ENCODE measurements at places on chromosomes 12 and 14. TPM values are rescaled to one million over a fixed set of nuclear protein-coding genes. Genes with fewer than 3 reads are reported as not detected.

DNA sequence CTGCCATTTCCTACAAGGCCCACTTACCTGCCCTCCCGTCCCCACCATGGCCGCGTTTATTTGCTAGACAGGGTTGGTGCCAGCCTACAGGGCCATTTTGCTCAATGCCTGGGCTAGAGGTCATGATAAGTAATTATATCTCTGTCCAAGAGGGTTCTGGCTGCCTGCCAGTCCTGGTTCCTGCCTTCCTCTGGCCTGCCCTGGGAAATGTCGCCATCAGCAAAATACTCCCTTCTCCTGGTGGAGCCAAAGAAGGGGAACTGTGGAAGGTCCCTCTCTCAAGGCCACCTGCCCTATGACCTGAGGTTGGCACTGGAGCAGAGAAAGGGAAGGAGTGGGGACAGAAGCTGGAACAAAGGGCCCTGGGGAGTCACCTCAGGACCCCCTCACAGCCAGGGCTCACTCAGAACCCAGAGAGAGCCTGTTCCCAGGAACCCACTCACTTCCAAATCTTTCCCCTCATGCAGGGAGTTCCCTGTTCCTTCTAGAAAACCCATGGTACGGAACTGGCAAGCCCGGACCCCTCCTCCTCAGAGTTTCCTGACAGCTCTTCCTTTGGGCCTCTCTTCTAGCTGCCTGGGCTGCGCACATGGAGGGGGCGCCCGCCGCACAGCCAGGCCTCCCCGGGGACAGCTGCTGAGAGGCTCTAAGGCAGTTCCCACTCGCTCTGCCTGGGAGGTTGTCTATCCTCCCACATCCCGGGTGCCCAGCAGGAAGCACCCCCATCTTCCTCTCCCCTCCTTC lies 280.5 kb downstream of the DPF3 start:
- no peak overlapping the region for H3K4me3 ChIP-seq
- no peaks in the 10 kb centered on the region for H3K36me3 ChIP-seq
- no peaks in the 10 kb centered on the region for H3K4me1 ChIP-seq
- no peak for DNase-seq

GRCh38 chr14:87494010-87494409 lies 499.0 kb downstream of the GALC start:
- no peak overlapping the region for H3K4me3 ChIP-seq
- H3K4me1 ChIP-seq: no peaks in the 10 kb centered on the region
- DNase-seq: no peak
- no peak overlapping the region for H3K27ac ChIP-seq
- H3K36me3 ChIP-seq: no peaks in the 10 kb centered on the region
- no peaks in the 10 kb centered on the region for H3K27me3 ChIP-seq

- H3K27ac ChIP-seq: no peak overlapping the region
- no peaks in the 10 kb centered on the region for H3K36me3 ChIP-seq
- no peak for DNase-seq
- H3K4me1 ChIP-seq: no peaks in the 10 kb centered on the region
- H3K27me3 ChIP-seq: no peaks in the 10 kb centered on the region
These were observed 102.4 kb upstream of the CCDC196 start for GRCh38 chr14:66383771-66384170.

Gene PTGER2
- total RNA-seq: 5.3 TPM

- no peaks in the 10 kb centered on the region for H3K4me1 ChIP-seq
- no peak for DNase-seq
- no peak overlapping the region for H3K4me3 ChIP-seq
- H3K36me3 ChIP-seq: no peaks in the 10 kb centered on the region
These were observed 159.1 kb upstream of the LMNTD1 start for GRCh38 chr12:25712169-25712568.

- no peak for DNase-seq
- H3K36me3 ChIP-seq: no peaks in the 10 kb centered on the region
- no peak overlapping the region for H3K4me3 ChIP-seq
- no peak overlapping the region for H3K27ac ChIP-seq
- no peaks in the 10 kb centered on the region for H3K4me1 ChIP-seq
These were observed 76.2 kb downstream of the PDZRN4 start for GRCh38 chr12:41264281-41264680.

GRCh38 chr14:96038920-96039632 lies at the start of gene C14orf132:
C14orf132 (plus strand) TSS chr14:96039362; CDS start chr14:96039501, 139 bp downstream.
- peak; percentile 89 for DNase-seq
- no peaks in the 10 kb centered on the region for H3K36me3 ChIP-seq
- H3K27ac ChIP-seq: peak within 1 kb of the TSS; percentile 79
- peaks cover 30% of the 10 kb centered on the region for H3K4me1 ChIP-seq

DNA sequence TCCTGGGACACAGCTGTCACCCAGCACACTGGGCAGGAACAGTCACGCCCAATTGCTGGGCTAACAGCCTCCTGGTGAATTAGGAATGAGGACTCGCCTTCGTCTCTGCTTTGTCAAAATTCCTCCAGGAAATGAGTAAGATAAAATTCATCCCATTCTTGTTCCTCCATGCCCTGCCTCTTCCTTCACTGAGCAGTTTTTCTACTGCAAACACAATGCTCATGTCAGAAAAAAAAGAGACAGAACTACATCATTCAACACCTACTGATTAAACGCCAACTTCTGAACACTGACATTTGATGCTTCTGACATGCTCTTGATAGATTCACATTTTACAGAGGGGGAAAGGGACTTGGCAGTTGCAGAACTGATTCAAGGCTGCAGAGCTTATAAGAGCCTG lies 37.5 kb upstream of the DTX1 start:
- H3K4me1 ChIP-seq: no peaks in the 10 kb centered on the region
- no peak for DNase-seq
- H3K4me3 ChIP-seq: no peak overlapping the region
- no peaks in the 10 kb centered on the region for H3K36me3 ChIP-seq
- H3K27ac ChIP-seq: no peak overlapping the region

DNA sequence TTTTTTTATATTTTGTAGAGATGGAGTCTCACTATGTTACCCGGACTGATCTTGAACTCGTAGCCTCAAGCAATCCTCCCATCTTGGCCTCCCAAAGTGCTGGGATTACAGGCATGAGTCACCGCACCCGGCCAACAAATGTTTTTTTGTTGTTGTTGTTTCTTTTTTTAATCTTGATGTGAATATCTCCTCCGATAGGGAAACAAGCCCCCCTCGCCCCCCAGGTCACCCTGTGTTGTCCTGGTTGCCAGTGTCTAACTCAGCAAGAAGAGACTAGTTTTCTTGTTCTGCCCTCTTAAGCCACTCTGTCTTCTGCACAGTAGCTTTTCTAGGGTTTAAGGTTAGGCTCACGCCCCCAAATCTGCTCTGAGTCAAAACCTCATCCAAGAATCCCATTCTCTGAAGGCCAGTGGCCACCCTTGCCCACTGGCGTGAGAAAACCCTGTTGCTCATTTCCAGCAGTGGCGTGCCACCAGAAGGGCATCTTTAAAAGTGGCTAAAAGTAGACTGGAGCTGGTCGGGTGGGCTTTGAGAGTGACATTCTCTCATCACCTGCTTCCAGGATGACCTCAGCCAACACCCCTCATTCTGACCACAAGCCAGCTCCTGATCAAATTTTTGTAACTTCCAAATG lies 42.7 kb downstream of the C14orf132 start:
- no peaks in the 10 kb centered on the region for H3K27me3 ChIP-seq
- H3K4me1 ChIP-seq: peaks cover 4% of the 10 kb centered on the region
- H3K36me3 ChIP-seq: peaks cover 4% of the 10 kb centered on the region
- DNase-seq: no peak

GRCh38 chr14:32364941-32365340 lies 35.8 kb downstream of the AKAP6 start:
- no peak overlapping the region for H3K27ac ChIP-seq
- H3K27me3 ChIP-seq: no peaks in the 10 kb centered on the region
- H3K36me3 ChIP-seq: no peaks in the 10 kb centered on the region
- no peak overlapping the region for H3K4me3 ChIP-seq

DNA sequence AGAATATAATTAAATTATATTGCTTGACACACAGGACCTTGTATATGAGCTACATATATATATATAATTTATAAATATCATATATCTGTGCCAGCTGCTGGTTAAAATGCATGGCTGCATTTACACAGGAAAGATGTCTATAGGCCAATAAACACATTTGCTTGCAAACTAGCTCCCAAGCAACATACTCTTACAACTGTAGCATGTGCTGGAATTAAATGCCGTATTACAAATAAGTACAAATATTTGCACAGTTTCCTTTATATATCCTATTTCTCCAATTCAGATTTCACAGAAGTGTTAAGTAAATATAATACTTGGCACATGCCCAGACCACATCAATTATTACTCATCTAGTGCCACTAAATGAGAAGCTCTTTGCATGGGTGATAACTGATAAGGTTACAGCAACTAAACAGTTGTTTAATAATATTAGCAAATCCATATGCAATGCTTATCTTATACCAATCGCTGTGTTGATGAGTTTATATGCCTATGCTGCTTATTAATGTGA lies 66.7 kb upstream of the E2F7 start:
- no peak overlapping the region for H3K27ac ChIP-seq
- H3K36me3 ChIP-seq: no peaks in the 10 kb centered on the region
- H3K27me3 ChIP-seq: no peaks in the 10 kb centered on the region
- H3K4me3 ChIP-seq: no peak overlapping the region

DNA sequence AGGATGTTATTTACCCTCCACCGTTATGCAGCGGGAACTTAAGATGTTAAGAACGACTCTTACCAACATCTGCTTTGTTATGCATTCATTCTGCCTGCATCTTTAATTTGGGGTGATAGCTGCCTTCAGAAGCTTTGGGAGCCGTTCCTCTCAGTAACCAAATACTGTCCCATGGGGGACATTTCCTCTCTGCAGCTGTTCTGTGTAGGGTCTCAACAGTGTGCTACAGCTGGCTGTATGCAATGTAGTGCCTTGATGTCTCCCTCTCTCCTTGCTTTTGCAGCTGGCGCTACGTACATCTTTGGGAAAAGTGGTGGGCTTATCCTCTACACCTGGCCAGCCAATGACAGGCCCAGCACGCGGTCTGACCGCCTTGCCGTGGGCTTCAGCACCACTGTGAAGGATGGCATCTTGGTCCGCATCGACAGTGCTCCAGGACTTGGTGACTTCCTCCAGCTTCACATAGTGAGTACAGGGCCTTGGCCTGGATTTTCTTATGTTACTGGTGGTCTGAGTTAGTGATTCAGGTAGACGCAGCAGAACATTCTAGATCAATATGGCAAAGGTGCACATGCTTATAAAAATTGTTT lies 744.3 kb downstream of the DIO2 start:
- no peaks in the 10 kb centered on the region for H3K4me1 ChIP-seq
- no peak for DNase-seq
- no peak overlapping the region for H3K4me3 ChIP-seq
- H3K27me3 ChIP-seq: no peaks in the 10 kb centered on the region
- H3K36me3 ChIP-seq: no peaks in the 10 kb centered on the region

DNA sequence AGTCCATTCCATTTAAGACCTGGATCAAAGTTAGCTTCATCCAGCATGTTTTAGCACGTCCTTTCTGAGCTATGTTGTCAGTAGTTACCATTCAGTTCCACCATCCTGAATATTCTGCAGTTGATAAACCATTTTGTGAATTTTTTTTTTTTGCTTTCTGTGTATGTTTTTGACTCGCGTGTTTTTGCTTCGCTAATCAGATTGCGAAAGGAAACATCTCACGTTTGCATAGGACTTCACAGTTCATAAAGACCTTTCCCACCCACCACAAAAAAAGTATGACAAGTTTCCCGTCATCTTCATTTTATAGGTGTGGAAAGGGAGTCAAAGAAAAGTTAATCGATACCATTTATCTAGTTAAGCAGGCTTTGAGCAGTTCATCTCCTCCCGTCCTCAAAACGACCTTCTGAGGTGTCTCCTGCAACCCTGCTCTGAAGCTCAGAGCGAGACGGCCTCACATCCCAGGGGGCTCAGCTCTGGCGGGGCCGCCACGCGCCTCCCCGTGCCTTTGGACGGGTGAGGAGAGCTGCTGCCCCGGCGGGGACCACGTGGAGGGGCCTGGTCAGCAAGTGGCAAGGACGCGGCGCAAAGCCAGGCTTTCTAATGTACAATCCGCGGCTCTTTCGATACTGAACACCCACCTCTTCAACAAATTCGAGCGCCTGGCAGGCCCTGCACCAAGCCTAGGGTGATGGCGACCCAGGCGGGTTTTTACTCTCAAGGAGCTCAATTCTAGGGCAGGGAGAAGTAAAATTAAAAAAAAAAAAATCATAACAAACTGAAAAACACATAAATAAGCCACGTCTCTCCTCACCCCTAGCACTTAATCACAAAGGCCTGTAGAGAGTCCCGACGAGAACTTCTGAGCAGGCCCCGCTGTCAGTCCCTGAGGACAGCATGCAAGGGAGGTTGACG lies 988 bp upstream of the TMEM263 start:
- peak overlapping the region; percentile 93 for H3K4me3 ChIP-seq
- H3K27ac ChIP-seq: peak overlapping the region; percentile 94
- no peaks in the 10 kb centered on the region for H3K36me3 ChIP-seq
- no peaks in the 10 kb centered on the region for H3K27me3 ChIP-seq
- H3K4me1 ChIP-seq: peaks cover 29% of the 10 kb centered on the region

- H3K27me3 ChIP-seq: no peaks in the 10 kb centered on the region
- peak overlapping the region; percentile 46 for H3K4me3 ChIP-seq
- peak; percentile 90 for DNase-seq
- H3K36me3 ChIP-seq: no peaks in the 10 kb centered on the region
- peak overlapping the region; percentile 63 for H3K27ac ChIP-seq
These were observed 5.0 kb upstream of the SLC25A47 start for GRCh38 chr14:100317912-100318808.

Gene PRPF40B
- 19.9 TPM for total RNA-seq

DNA sequence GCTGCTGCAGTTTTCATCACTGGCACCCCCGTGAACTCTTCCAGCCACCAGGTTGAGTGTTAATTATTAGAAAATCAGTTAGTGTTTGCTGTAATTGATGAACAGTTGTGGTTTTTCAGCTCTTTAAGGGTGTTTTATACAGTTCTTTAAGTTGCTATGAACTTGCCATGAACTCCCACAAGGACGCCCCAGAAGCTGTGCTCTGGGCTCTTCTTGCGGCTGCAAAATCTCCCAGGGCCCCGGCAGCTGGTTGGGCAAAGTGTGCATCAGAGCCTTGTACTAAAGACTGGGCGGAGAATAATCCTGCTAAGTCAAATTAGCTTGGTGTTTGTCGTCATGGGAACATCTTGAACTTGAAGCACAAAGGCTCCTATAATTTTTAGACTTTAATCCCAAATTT lies 82.2 kb downstream of the EML1 start:
- H3K4me3 ChIP-seq: no peak overlapping the region
- H3K27ac ChIP-seq: no peak overlapping the region
- DNase-seq: no peak
- no peaks in the 10 kb centered on the region for H3K27me3 ChIP-seq

DNA sequence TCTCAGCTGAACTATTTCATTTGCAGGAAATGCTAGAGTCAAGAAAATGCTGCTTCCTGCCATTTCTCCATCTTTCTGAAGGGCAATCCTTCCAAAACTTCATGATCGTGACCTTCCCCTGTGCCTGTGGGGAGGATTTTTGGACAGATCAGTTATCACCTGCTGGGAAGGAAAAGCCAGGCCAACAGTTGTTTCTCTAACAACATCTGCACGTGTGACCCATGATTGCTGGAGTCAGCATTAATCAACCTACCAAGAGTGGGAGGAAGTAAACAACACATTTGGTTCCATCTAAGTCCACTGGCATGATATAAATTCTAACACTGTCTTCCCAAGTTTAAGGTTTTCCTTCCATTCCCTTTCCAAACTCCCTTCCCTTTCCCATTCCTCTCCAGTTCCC lies 172.7 kb downstream of the APAF1 start:
- DNase-seq: no peak
- no peak overlapping the region for H3K4me3 ChIP-seq
- no peaks in the 10 kb centered on the region for H3K4me1 ChIP-seq
- H3K27me3 ChIP-seq: no peaks in the 10 kb centered on the region
- no peak overlapping the region for H3K27ac ChIP-seq

GRCh38 chr12:65147312-65147905 lies 22.0 kb upstream of the LEMD3 start:
- H3K27ac ChIP-seq: no peak overlapping the region
- no peaks in the 10 kb centered on the region for H3K4me1 ChIP-seq
- H3K4me3 ChIP-seq: no peak overlapping the region

Gene LIN7A
- 18.9 TPM for total RNA-seq
